ENCODE measurements at places on chromosomes 11 and 22. TPM values are rescaled to one million over a fixed set of nuclear protein-coding genes. Genes with fewer than 3 reads are reported as not detected.

DNA sequence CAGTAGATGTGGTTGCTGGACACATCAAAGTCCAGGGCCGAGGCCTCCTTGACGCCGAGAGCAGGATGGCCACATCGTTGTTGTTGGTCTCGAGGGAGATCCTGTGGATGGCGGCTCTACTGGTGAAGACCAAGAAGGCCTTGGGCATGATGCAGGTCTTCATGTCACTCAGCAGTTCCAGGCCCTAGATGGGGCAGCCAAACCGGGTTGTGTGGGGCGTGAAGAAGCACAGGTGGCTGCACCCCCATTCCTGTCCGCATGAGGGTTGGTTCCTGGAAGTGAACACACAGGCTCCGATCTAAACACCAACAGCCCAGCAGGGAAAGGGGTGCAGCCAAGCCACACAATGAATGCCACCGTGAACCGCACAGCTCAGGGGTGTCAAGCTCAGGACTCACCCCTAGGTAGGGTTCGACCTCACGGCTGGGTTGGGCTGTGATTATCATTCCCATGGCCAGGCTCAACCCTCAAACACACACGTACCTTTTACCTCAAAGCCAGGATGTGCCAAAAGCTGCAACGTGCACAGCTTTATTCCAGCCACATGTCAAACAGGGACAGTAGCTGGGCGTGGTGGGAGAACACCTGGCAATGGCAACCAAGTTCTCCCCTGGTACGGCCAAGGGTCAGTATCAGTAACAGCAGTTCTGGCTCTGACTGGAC lies 132.3 kb downstream of the CRYBB2 start:
- no peak for DNase-seq

GRCh38 chr11:103364687-103365086 lies 255.5 kb downstream of the DYNC2H1 start:
- DNase-seq: peak; percentile 42

- DNase-seq: peak; percentile 69
Observed at GRCh38 chr11:61297341-61297740, 2.2 kb upstream of the VWCE start.

- DNase-seq: no peak
Observed at GRCh38 chr22:45975164-45976161, 1.5 kb downstream of the WNT7B start.

DNA sequence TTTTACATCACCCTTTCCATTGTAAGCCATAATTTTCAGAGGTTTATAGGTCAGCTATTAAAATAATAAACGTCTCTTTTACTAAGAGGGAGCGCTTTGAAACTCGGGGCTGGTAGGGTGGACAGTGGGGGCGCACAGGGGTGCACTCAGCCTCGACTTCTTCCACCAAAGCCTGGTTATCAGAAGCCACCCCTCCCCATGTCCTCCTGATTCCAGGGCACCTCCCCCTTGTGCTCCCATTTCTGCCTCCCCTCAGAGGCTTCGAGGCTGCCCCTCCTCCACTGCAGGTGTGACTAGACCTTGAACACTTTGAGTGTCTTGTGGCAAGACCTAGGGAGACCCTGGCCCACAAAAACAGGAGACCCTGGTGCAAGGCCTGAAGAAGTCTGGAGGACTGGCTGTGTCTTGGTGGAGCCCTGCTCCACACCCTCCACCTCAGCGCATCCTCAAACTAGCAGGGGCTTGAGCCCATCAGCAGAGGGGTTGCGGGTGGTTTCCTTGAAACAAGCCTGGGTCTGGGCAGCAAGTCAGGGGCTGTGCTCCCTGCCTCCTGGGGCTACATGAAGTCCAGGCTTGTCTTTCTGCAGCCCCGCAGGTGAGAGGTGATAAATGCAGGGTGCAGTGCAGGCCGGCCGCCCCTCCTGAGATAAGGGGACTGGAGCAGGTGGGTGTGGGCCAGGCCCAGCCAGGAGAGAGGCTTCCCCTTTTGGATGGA lies 3.0 kb downstream of the CDKN1C start:
- no peak for DNase-seq

GRCh38 chr11:96332126-96332771 lies 10.7 kb downstream of the MAML2 start:
- DNase-seq: peak; percentile 30

- peak; percentile 66 for DNase-seq
Observed at GRCh38 chr11:10275714-10276113, 18.3 kb downstream of the SBF2 start.

TRPC6 gene
- polyA plus RNA-seq: 0.16 TPM

LRRC74B gene
- not detected for polyA plus RNA-seq

COPB1 gene
- polyA plus RNA-seq: 199 TPM

MRPL16 gene
- 65.1 TPM for polyA plus RNA-seq

PNPLA5 gene
- not detected for polyA plus RNA-seq

All from GM23248 (cell line).